ENCODE measurements at places on chromosomes 2 and 18.

DNA sequence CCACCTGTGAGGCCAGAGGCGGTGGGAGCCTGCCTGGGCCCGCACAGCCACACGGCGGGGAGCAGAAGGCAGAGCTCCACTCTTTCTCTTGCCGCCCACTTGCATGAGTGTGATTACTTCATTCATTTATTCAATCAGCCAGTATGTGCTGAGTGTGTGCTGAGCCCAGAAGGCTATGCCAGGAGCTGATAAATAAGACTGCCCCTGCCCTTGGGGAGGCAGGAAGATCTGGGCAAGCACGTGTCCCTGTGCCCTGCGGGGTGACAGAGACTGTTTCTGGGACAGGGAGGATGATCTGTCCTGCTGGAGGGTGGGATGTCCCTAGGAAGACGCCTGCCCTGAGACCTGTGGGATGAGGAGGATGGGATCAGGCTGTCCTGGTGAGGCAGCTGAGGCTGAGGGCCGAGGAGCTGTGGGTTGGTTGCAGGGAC, 250.8 kb downstream of the DYSF start:
- H3K27ac ChIP-seq = no peak overlapping the region
- no peak for DNase-seq
- no peaks in the 10 kb centered on the region for H3K4me1 ChIP-seq
- H3K27me3 ChIP-seq = no peaks in the 10 kb centered on the region
- H3K36me3 ChIP-seq = no peaks in the 10 kb centered on the region

DNA sequence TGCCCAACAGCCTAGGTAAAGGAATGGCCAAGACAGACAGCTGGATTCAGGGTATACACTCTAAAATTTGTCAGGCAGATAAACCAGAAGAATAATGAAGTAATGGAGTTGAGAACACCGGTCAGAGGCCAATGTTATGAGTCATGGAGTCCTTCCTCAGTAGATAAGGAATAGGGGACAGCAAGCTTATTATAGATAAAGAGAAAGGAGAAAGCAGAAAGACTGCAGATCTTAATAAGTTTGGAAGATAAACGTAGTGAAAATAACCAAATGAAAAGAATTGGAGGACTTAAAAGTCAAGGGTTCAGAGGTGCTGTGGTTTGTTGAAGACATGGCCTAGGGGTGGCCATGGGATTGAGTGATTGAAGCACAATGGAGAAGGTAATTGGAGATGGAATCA, 63.5 kb upstream of the NFE2L2 start:
- DNase-seq = no peak
- no peak overlapping the region for H3K4me3 ChIP-seq
- H3K27me3 ChIP-seq = no peaks in the 10 kb centered on the region
- H3K36me3 ChIP-seq = no peaks in the 10 kb centered on the region

DNA sequence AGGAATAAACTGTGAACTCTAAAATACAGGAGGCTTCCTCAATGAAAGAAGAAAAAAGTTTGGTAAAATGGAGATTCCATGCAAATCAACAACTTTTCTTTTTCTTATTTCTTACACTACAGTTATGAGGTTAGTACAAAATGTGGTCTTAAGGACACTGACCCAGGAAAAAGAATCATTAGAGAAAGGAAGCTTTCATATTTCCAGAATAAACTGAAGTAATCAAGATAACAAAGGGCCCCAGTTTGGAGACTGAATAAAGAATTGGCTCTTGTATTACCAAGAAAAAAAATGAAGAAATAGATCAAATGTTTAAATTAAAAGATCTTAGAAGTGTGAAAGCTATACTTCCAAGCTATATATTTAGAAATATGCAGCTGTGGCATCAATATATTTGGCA, 72.3 kb downstream of the SLC66A3 start:
- no peak overlapping the region for H3K27ac ChIP-seq
- no peak overlapping the region for H3K4me3 ChIP-seq
- H3K4me1 ChIP-seq = no peaks in the 10 kb centered on the region
- DNase-seq = no peak
- no peaks in the 10 kb centered on the region for H3K27me3 ChIP-seq

GRCh38 chr18:29154758-29155725, 978.1 kb upstream of the CDH2 start:
- no peak for DNase-seq
- H3K4me1 ChIP-seq = no peaks in the 10 kb centered on the region
- no peak overlapping the region for H3K4me3 ChIP-seq
- H3K27me3 ChIP-seq = no peaks in the 10 kb centered on the region

DNA sequence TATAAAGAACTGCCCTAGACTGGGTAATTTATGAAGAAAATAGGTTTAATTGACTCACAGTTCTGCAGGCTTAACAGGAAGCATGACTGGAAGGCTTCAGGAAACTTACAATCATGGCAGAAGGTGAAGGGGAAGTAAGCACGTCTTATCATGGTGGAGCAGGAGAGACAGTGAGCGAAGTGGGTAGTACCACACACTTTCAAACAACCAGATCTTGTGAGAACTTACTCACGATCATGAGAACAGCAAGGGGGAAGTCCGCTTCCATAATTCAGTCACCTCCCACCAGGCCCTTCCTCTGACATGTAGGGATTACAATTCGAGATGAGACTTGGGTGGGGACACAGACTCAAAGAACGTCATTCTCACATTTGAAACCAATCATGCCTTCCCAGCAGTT, 260.1 kb upstream of the FAM98A start:
- DNase-seq = no peak
- no peaks in the 10 kb centered on the region for H3K4me1 ChIP-seq
- no peak overlapping the region for H3K4me3 ChIP-seq
- no peak overlapping the region for H3K27ac ChIP-seq
- H3K27me3 ChIP-seq = no peaks in the 10 kb centered on the region

DNA sequence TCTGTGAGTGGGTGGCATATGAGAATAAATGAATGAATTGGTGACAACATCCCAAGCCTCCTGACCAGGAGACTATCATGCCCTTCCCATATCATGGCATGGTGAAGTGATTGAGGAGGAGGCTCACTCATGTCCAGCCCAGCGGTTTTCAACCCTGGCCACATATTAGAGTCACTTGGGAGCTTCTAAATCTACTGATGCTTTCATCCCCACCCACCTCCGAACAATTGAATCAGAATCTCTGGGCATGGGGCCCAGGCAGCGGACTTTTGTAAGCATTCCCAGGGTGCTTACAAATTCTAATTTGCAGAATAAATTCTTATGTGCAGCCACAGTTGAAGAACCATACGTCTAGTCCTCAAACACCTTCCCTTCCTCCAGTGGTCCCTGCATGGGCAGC, 81.7 kb upstream of the SEC11C start:
- H3K36me3 ChIP-seq = no peaks in the 10 kb centered on the region
- no peak overlapping the region for H3K4me3 ChIP-seq
- H3K27ac ChIP-seq = no peak overlapping the region
- no peak for DNase-seq
- peaks cover 9% of the 10 kb centered on the region for H3K27me3 ChIP-seq

GRCh38 chr2:39736640-39737039, 42.4 kb downstream of the THUMPD2 start:
- H3K4me1 ChIP-seq = no peaks in the 10 kb centered on the region
- H3K36me3 ChIP-seq = peaks cover 45% of the 10 kb centered on the region
- no peak for DNase-seq
- H3K4me3 ChIP-seq = no peak overlapping the region
- no peaks in the 10 kb centered on the region for H3K27me3 ChIP-seq

DNA sequence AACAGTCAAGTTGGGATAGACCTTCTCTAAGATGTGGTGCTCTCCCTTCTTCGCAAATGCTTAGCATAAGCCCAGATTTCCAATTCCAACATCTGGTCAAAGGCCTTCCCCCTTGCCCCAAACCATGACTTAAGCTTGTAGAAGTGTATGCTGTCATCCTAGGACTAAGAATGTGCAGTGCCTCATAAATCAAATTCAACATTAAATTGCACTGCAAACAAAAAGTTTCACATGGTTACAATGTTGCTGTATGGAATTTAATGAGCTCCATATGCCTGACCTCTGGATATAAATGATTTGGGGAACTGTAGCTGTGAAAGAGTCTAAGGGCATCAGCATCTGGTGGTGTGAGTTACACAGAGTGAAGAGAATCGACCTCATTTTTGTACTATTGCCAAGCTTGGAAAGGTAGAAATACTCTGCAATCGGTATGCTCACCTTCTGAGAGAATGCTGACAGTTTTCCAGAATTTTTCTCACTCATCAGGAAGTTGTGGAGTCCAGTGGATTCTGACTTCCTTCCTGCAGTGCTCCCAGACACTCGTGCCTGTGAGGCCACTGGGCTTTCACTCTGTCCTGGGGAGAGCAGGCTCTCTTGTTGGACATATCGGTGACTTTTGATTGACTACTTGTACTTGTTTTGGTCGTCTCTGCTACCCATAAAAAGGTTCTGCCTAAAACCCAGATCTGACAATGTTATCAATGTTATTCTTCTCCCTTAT, 40.6 kb downstream of the FASTKD2 start:
- no peaks in the 10 kb centered on the region for H3K36me3 ChIP-seq
- no peak overlapping the region for H3K4me3 ChIP-seq
- no peaks in the 10 kb centered on the region for H3K27me3 ChIP-seq
- no peaks in the 10 kb centered on the region for H3K4me1 ChIP-seq
- no peak for DNase-seq

GRCh38 chr18:35277633-35278032, 12.4 kb downstream of the ZSCAN30 start:
- H3K36me3 ChIP-seq = no peaks in the 10 kb centered on the region
- DNase-seq = no peak
- H3K4me3 ChIP-seq = no peak overlapping the region
- no peaks in the 10 kb centered on the region for H3K4me1 ChIP-seq
- no peaks in the 10 kb centered on the region for H3K27me3 ChIP-seq
- H3K27ac ChIP-seq = no peak overlapping the region

- H3K4me1 ChIP-seq = no peaks in the 10 kb centered on the region
- H3K4me3 ChIP-seq = no peak overlapping the region
- no peak for DNase-seq
These were observed 299.3 kb downstream of the RND3 start for GRCh38 chr2:150188177-150188576.

DNA sequence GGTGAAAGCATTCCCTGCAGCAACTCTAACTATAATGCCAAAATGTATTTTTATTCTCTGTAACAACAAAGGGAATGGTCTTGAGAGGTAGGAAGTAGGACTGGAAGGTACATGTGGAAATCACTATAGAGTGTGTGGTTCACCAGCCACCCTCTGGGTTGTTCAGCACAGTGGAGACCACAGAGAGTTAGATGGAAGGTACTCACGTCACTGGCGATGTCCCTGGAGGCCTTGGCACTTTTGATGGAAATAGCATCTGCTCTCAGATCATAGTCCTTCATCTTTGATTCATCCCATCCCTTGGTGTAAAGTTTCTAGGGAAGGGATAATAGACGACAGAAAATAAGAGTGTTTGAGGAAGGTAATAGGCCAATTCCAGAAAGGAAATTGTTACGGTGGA, 124.0 kb downstream of the NEB start:
- no peak overlapping the region for H3K4me3 ChIP-seq
- no peaks in the 10 kb centered on the region for H3K36me3 ChIP-seq
- H3K27ac ChIP-seq = no peak overlapping the region
- H3K4me1 ChIP-seq = peaks cover 5% of the 10 kb centered on the region

DNA sequence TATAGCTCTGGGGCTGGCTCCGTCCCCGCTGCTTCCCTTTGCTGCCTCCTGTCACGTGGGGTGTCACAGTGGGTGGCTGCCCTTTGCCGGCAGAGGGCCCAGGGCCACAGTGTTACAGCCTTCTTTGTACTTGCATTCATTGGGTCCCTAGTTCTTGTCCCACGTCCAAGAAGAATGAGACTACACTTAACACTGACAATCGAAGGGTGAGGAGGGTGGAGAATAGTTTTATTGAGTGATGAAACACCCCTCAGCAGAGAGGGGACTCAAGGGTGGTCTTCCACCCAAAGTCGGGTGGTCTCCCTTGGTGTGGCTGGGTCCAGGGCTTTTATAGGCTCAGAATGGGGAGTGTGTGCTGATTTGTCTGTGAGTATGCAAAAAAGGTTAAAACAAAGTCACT, 1.9 kb downstream of the ATG4B start:
- peaks cover 45% of the 10 kb centered on the region for H3K4me1 ChIP-seq
- H3K4me3 ChIP-seq = no peak overlapping the region
- H3K27ac ChIP-seq = no peak overlapping the region
- peaks cover 5% of the 10 kb centered on the region for H3K36me3 ChIP-seq
- DNase-seq = no peak

GRCh38 chr2:207055257-207055656, 110.5 kb downstream of the KLF7 start:
- DNase-seq = no peak
- no peaks in the 10 kb centered on the region for H3K36me3 ChIP-seq
- no peaks in the 10 kb centered on the region for H3K4me1 ChIP-seq
- H3K4me3 ChIP-seq = no peak overlapping the region
- H3K27ac ChIP-seq = no peak overlapping the region

DNA sequence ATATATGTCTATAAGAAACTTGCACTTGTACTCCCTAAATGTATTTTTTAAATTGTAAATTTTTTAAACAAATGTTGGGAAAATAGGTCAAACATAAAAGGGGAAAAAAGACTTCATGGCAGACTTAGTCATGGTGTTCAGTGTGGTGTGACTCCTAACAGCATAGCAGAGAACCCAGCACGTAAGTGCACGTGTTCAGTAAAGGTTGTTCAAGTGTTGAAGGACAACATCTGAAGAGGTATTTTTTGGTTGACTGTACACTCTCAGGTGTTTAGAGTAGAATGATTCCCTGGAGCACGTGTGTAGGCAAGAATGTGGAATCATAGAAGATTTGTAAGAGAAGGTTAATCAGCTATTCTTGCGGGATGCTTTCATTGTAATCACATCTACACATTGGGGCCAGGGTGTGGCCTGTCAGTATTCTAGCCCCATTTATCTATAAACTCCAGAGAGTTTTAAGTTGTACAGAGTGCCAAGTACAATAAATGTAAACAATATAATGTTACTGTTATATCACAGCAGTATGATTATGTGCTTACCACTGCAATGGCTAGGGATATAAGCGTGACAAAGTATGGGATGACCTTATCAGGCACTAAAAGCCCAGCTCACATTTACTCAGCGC, 106.8 kb downstream of the CRIM1 start:
- H3K36me3 ChIP-seq = no peaks in the 10 kb centered on the region
- H3K4me3 ChIP-seq = no peak overlapping the region
- DNase-seq = no peak
- H3K27me3 ChIP-seq = no peaks in the 10 kb centered on the region

DNA sequence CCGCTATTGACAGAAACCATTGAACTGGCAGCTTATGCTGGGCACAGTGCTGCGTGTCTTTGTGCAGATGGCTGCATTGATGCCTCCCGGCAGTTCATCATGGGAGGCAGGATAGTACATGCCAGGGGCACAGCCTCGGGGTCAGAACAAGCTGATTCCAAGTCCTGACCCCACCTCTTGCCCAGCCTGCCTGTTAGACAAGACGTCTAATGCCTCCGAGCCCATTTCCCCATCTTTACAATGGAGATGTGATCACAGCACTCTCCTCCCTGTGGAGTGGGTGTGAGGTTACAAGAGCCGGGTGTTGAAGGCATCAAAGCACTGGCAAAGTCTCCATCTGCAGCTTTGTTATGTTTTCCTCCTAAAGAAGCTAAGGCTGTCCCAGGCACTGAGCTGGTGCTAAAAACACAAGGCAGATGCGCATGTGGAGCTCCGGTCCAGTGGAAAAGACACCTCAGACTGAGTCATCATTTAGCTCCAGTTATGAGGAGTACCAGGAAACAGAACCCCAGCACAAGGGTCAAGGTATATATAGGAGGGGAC, 125.7 kb upstream of the EPAS1 start:
- H3K4me1 ChIP-seq = peaks cover 5% of the 10 kb centered on the region
- no peaks in the 10 kb centered on the region for H3K36me3 ChIP-seq
- no peaks in the 10 kb centered on the region for H3K27me3 ChIP-seq
- no peak overlapping the region for H3K27ac ChIP-seq
- DNase-seq = no peak

GRCh38 chr18:27599202-27599829, 414.2 kb upstream of the CHST9 start:
- no peak overlapping the region for H3K27ac ChIP-seq
- H3K27me3 ChIP-seq = no peaks in the 10 kb centered on the region

All from CD4-positive, alpha-beta T cell (primary cell).